Activated T-helper 1 cell treated with Interleukin-2 at 50 U/mL for 16 hours (primary cell): ENCODE measurements at places on chromosomes 16 and 17.

GRCh38 chr17:13601322-13601775 lies 380 bp downstream of the HS3ST3A1 start:
- no peak for DNase-seq

- DNase-seq: no peak
Observed at GRCh38 chr16:3383045-3383448, 17.8 kb downstream of the ZSCAN32 start.

- no peak for DNase-seq
Observed at GRCh38 chr17:75065562-75066151, 18.6 kb downstream of the KCTD2 start.

GRCh38 chr16:84841787-84842300 lies 22.1 kb downstream of the CRISPLD2 start:
- DNase-seq: no peak

- DNase-seq: no peak
Observed at GRCh38 chr17:34884597-34884996, 76.7 kb downstream of the CCT6B start.

- no peak for DNase-seq
Observed at GRCh38 chr16:80948886-80949493, 57.7 kb downstream of the CMC2 start.

GRCh38 chr16:84633622-84634021 lies 14.7 kb upstream of the KLHL36 start:
- DNase-seq: no peak

DNA sequence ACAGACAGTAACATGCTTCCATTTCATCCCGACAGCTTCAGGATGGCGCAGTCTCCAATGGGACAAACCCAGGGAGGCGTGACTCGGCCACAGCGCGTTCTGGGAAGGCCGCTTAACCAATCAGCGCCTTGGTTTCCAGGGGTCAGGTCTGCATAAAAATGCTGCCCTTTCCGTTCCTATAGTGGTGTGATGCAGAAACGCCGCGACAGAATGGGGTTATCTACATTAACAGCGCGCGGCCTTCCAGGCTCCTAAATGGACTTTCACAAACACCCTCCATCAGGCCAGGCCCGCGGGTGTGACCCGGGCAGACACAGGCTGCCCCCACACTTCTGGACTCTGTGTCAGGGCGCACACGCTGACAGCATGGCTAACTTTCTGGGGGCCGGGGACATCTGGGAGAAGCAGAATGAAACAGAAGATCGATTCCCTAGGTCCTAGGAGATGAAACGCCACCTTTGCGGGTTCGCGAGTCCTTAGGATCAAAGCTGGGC lies 792 bp downstream of the TMEM231 start:
- DNase-seq: no peak
